Suprapubic skin (tissue), 4 donors: ENCODE measurements at places on chromosomes 12 and 14. TPM values are rescaled to one million over a fixed set of nuclear protein-coding genes. Genes with fewer than 3 reads are reported as not detected.

The GSKIP gene
- total RNA-seq, result 20.8 TPM

The CLEC1A gene
- total RNA-seq, result 2.1 TPM

The OTOGL gene
- 1.2 TPM for total RNA-seq

- no peak overlapping the region for H3K27ac ChIP-seq
- H3K27me3 ChIP-seq, result peaks cover 7% of the 10 kb centered on the region
- no peaks in the 10 kb centered on the region for H3K4me1 ChIP-seq
- DNase-seq, result no peak
- H3K36me3 ChIP-seq, result no peaks in the 10 kb centered on the region
These were observed 15.7 kb downstream of the KCNA5 start for GRCh38 chr12:5059358-5059757.

- H3K27me3 ChIP-seq, result no peaks in the 10 kb centered on the region
- peaks cover 20% of the 10 kb centered on the region for H3K36me3 ChIP-seq
These were observed 86.6 kb upstream of the DYNC1H1 start for GRCh38 chr14:101877766-101878165.

- DNase-seq, result no peak
- no peak overlapping the region for H3K4me3 ChIP-seq
- no peaks in the 10 kb centered on the region for H3K4me1 ChIP-seq
- no peaks in the 10 kb centered on the region for H3K36me3 ChIP-seq
- peaks cover 3% of the 10 kb centered on the region for H3K27me3 ChIP-seq
These were observed 31.8 kb upstream of the OR10A7 start for GRCh38 chr12:55188974-55189556.

DNA sequence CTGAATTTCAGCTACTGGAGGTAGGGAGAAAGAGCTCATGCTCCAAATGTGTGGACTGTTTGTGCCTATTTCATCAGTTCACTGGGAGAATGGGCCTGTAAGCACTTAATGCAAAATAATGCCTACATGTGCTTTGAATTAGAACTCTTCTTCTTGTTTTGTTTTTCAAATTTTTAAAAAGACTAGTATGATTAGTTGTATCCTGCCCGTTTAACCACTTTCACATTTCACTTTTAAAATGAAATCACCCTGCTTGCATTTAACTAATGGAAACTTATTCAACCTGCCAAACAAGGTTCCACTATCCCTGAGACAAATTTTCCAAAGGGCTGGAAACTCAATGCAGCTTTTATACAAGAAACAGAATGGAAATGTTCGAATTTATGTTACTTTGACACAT is 79.7 kb downstream of the SAMD4A start:
- H3K4me3 ChIP-seq, result no peak overlapping the region
- no peak overlapping the region for H3K27ac ChIP-seq
- DNase-seq, result no peak
- H3K4me1 ChIP-seq, result peaks cover 20% of the 10 kb centered on the region
